Pancreas (tissue), 10 donors: ENCODE measurements at places on chromosomes 7 and 10. TPM values are rescaled to one million over a fixed set of nuclear protein-coding genes. Genes with fewer than 3 reads are reported as not detected.

Gene CTAGE6
- polyA plus RNA-seq: 0.34 TPM

DNA sequence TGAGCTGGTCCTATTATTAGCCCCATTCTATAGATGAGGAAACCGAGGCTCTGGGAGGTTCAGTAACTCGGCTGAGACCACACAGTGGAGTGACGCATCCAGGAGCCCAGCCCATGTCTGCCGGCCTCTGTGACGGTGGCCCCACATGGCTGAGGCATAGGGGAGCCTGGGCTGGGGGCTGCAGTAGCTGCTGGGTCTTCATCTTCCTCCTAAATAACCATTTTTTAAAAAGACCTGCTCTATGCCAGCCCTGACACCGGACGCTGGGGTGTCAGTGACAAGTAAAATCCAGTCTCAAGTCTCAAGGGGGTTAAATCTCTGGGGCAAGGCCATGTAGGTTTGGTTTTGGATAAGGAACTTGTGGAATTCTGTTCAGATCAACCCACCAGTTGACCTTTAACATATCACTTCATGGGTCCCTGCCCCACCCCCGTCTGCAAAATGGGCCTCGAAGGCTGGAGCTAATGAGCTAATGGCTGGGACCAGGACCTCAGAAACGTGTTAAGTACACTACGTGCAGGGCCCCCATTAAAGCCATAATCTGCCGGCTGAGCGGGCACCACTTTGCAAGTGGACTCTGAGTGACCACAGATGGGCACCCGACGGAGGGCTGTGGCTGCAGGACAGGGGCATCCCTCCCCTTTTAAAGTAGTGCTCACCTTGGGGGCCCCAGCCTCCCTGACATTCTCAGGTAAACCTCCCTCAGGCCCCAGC is 136.5 kb upstream of the UNC5B start:
- no peaks in the 10 kb centered on the region for H3K36me3 ChIP-seq
- DNase-seq: no peak
- no peak overlapping the region for H3K27ac ChIP-seq
- no peaks in the 10 kb centered on the region for H3K27me3 ChIP-seq

Gene WNT8B
- polyA plus RNA-seq: 0.14 TPM

Gene PNLIPRP2
- 2,679 TPM for polyA plus RNA-seq

- H3K4me3 ChIP-seq: no peak overlapping the region
- no peaks in the 10 kb centered on the region for H3K27me3 ChIP-seq
- H3K27ac ChIP-seq: no peak overlapping the region
- H3K36me3 ChIP-seq: no peaks in the 10 kb centered on the region
- H3K4me1 ChIP-seq: no peaks in the 10 kb centered on the region
- no peak for DNase-seq
Observed at GRCh38 chr7:80482950-80483349, 28.9 kb downstream of the GNAT3 start.

Gene AOAH
- polyA plus RNA-seq: 2.6 TPM

Gene FRG2B
- not detected for polyA plus RNA-seq

Gene EPO
- polyA plus RNA-seq: 5.9 TPM

Gene AGAP9
- 20.7 TPM for polyA plus RNA-seq

- H3K27me3 ChIP-seq: no peaks in the 10 kb centered on the region
- no peaks in the 10 kb centered on the region for H3K36me3 ChIP-seq
- H3K27ac ChIP-seq: no peak overlapping the region
- H3K4me1 ChIP-seq: no peaks in the 10 kb centered on the region
- no peak overlapping the region for H3K4me3 ChIP-seq
- DNase-seq: no peak
Observed at GRCh38 chr10:132762267-132762666, 23.7 kb downstream of the NKX6-2 start.

- H3K36me3 ChIP-seq: no peaks in the 10 kb centered on the region
- no peak overlapping the region for H3K4me3 ChIP-seq
- H3K27me3 ChIP-seq: no peaks in the 10 kb centered on the region
Observed at GRCh38 chr10:50497758-50498157, 126.0 kb downstream of the SGMS1 start.

GRCh38 chr7:132738254-132738653 is 162.0 kb upstream of the PLXNA4 start:
- no peaks in the 10 kb centered on the region for H3K27me3 ChIP-seq
- no peak for DNase-seq
- no peak overlapping the region for H3K27ac ChIP-seq
- no peaks in the 10 kb centered on the region for H3K36me3 ChIP-seq
- no peak overlapping the region for H3K4me3 ChIP-seq
- H3K4me1 ChIP-seq: no peaks in the 10 kb centered on the region

- H3K36me3 ChIP-seq: no peaks in the 10 kb centered on the region
- H3K27me3 ChIP-seq: no peaks in the 10 kb centered on the region
- no peak overlapping the region for H3K27ac ChIP-seq
- no peak overlapping the region for H3K4me3 ChIP-seq
Observed at GRCh38 chr7:116089293-116089692, 58.7 kb upstream of the TFEC start.

GRCh38 chr7:126557271-126557670 is 695.5 kb downstream of the GRM8 start:
- H3K4me3 ChIP-seq: no peak overlapping the region
- no peaks in the 10 kb centered on the region for H3K4me1 ChIP-seq
- no peaks in the 10 kb centered on the region for H3K36me3 ChIP-seq
- H3K27me3 ChIP-seq: no peaks in the 10 kb centered on the region

Gene ERVW-1
- not detected for polyA plus RNA-seq

- peaks cover 8% of the 10 kb centered on the region for H3K27me3 ChIP-seq
- H3K27ac ChIP-seq: no peak overlapping the region
- peaks cover 7% of the 10 kb centered on the region for H3K4me1 ChIP-seq
- DNase-seq: no peak
- H3K36me3 ChIP-seq: no peaks in the 10 kb centered on the region
- H3K4me3 ChIP-seq: no peak overlapping the region
Observed at GRCh38 chr10:117159390-117159789, 21.3 kb upstream of the VAX1 start.

GRCh38 chr7:72292118-72292517 is 120.0 kb downstream of the CALN1 start:
- no peak for DNase-seq
- no peaks in the 10 kb centered on the region for H3K36me3 ChIP-seq
- H3K4me1 ChIP-seq: no peaks in the 10 kb centered on the region
- H3K4me3 ChIP-seq: no peak overlapping the region
- H3K27ac ChIP-seq: no peak overlapping the region

- no peak overlapping the region for H3K27ac ChIP-seq
- H3K4me3 ChIP-seq: no peak overlapping the region
- H3K4me1 ChIP-seq: no peaks in the 10 kb centered on the region
- no peaks in the 10 kb centered on the region for H3K27me3 ChIP-seq
- DNase-seq: no peak
Observed at GRCh38 chr10:130392031-130392430, 255.8 kb downstream of the GLRX3 start.

Gene MYH16
- polyA plus RNA-seq: 0.02 TPM

- no peaks in the 10 kb centered on the region for H3K36me3 ChIP-seq
- H3K4me3 ChIP-seq: no peak overlapping the region
- H3K4me1 ChIP-seq: peaks cover 15% of the 10 kb centered on the region
- H3K27me3 ChIP-seq: no peaks in the 10 kb centered on the region
- DNase-seq: no peak
Observed at GRCh38 chr7:88688222-88688621, 71.3 kb upstream of the ZNF804B start.

DNA sequence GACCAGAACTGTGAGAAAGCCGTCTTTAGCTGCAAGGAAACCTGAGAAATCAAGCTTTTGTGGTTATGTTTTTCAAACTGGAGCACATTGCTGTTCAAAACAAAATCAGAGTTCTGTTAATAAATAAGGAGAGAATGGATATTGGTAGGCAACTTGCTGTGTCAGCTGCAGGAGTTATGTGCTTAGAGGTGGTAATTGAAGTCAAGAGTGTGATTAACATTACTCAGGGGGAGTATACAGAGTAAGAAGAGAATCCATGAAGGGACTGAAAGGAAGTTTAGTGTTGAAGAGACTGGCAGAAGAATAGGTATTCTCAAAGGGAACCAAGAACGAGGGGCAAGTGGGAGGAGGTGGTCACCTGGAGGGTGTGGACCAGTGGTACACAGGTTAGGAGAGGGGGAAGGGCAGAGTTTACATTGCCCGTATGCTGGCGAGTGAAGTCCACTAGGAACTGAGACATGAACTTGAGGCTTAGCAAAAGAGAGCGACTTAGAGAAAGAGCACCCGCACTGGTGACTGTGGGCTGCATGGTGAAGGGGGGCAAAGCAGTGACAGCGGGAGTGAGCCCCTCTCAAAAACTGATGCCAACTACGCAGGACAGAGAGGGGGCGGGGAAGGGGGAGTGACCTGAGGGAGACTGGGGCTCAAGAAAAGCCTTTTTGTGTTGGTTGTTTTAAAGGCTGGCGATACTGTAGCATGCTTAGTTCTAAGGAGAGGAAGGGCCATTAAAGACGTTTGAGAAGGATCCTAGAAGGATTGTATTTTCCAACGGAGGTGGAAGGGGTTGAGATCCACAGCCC is 80.0 kb downstream of the SDK1 start:
- no peak overlapping the region for H3K4me3 ChIP-seq
- no peaks in the 10 kb centered on the region for H3K4me1 ChIP-seq
- no peak for DNase-seq
- H3K36me3 ChIP-seq: no peaks in the 10 kb centered on the region
- H3K27ac ChIP-seq: no peak overlapping the region
